HFFc6 (cell line): ENCODE measurements at places on chromosomes 16 and 17. TPM values are rescaled to one million over a fixed set of nuclear protein-coding genes. Genes with fewer than 3 reads are reported as not detected.

MEOX1 gene
- total RNA-seq: not detected in 2 replicates

RAB11FIP4 gene
- 0.02 to 0.05 TPM (median 0.03 TPM) in 3 replicates for total RNA-seq

PLA2G10 gene
- not detected in 3 replicates for total RNA-seq

CSH2 gene
- not detected in 3 replicates for total RNA-seq

GNG13 gene
- total RNA-seq: not detected in 3 replicates

RAP1GAP2 gene
- 9.3 and 23.2 TPM in 2 replicates for total RNA-seq

WNK4 gene
- total RNA-seq: 23.1 to 33.7 TPM (median 27.5 TPM) in 3 replicates

CCDC200 gene
- total RNA-seq: not detected in 2 replicates

OTOA gene
- 0.17 TPM in 1 of 3 replicates, not detected in the others for total RNA-seq

RNF40 gene
- total RNA-seq: 91.5 to 102 TPM (median 96.6 TPM) in 3 replicates

HS3ST6 gene
- total RNA-seq: not detected in 3 replicates

GRCh38 chr16:47388705-47389104 lies 72.2 kb downstream of the ITFG1 start:
- no peak for DNase-seq

DNA sequence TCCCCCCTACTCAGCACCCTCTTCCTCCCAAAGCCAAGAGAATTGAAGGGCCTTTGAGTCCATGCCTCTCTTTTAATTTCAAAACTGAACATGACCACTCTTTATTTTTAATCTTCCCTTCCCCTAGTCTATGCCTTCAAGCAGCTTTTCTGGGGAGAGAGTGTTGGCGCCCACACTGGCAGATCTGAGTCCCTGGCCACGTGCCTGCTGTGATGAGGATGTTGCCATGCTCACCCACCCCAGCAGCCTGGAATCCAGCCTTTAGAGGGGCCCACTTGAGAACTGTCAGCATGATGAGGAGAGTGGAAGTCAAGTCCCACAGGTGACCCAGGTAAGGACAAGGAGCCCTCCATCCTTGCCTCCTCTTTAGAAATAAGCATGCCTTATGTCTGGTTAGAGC lies 20.3 kb upstream of the CACNG3 start:
- DNase-seq: no peak

GRCh38 chr16:8961811-8962390 lies 1.8 kb downstream of the USP7 start:
- no peak for DNase-seq

- peak; percentile 36 for DNase-seq
These were observed 27.6 kb downstream of the STAT5B start for GRCh38 chr17:42248351-42249179.

GRCh38 chr16:88703486-88704309 lies 2.5 kb downstream of the RNF166 start:
- DNase-seq: no peak

DNA sequence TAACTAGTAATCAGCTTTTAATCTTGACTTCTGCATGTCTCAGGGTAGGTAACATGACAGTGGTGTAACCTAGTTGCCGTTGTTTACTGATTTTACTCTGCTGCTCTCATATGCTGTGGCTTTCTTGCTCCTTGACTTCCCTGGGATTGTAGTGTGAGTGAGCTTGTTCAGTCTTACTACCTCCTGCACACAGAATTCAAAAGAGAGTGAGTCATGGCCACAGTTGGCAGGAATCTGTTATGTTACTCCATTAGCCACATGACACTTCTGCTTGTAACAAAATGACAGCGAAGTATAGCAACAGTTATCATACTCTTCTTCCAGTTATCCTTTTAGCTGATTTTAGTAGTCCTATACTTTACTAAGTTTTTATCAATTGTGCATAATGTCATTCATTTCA lies 18.8 kb downstream of the TNRC6A start:
- peak; percentile 88 for DNase-seq

DNA sequence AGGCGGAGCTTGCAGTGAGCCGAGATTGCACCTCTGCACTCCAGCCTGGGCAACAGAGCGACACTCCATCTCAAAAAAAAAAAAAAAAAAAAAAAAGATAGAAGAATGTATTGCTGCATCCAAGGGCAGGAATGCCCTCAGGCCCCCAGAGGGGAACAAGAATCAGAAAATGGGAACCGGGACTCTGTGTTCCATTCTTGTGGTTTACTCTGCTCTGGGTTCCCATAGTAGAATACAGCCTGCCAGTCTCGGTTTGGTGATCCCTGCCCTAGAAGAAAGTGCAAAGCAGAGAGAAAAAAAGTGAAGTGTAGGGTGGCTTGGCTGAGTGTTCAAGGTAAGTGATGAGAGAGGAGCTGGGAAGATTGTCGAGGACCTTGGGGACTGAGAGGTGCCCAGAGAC lies 27.4 kb upstream of the KDM6B start:
- DNase-seq: no peak

GRCh38 chr17:77772461-77772897 lies 186.0 kb upstream of the TNRC6C start:
- DNase-seq: no peak

GRCh38 chr17:74296548-74296936 lies 22.5 kb downstream of the DNAI2 start:
- DNase-seq: peak; percentile 26

GRCh38 chr17:78174346-78174869 lies 6.0 kb downstream of the SYNGR2 start:
- DNase-seq: no peak

GRCh38 chr16:3776316-3776715 lies 59.0 kb upstream of the TRAP1 start:
- no peak for DNase-seq

- DNase-seq: peak; percentile 43
These were observed 488.5 kb upstream of the SOX9 start for GRCh38 chr17:71632328-71632727.

GRCh38 chr16:56211435-56211981 lies 20.2 kb downstream of the GNAO1 start:
- no peak for DNase-seq

DNA sequence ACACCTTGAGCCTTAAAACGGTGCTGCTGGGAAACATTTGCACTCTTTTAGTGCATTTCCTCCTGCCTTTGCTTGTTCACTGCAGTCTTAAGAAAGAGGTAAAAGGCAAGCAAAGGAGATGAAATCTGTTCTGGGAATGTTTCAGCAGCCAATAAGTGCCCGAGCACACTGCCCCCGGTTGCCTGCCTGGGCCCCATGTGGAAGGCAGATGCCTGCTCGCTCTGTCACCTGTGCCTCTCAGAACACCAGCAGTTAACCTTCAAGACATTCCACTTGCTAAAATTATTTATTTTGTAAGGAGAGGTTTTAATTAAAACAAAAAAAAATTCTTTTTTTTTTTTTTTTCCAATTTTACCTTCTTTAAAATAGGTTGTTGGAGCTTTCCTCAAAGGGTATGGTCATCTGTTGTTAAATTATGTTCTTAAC lies 4.4 kb downstream of the SOX9 start:
- DNase-seq: no peak

DNA sequence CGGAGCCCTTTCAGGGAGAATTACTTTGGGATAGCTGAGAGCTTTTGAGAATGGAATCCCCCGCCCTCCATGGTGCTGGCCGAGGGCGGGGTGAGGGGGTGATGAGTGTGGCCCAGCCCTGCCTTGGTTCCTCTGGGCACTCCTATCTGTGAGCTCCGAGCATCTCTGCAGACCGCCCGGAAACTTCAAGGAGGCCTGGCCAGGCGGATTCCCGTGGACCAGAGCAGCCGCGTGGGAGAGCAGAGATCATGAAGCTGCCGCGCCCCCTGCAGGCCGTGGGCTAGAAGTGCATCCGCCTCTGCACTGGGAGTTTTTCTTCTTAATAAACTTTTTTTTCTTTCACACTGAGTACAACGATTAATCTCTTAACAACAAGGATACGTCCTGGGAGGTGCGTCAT lies 392.9 kb upstream of the EEF2KMT start:
- DNase-seq: no peak

DNA sequence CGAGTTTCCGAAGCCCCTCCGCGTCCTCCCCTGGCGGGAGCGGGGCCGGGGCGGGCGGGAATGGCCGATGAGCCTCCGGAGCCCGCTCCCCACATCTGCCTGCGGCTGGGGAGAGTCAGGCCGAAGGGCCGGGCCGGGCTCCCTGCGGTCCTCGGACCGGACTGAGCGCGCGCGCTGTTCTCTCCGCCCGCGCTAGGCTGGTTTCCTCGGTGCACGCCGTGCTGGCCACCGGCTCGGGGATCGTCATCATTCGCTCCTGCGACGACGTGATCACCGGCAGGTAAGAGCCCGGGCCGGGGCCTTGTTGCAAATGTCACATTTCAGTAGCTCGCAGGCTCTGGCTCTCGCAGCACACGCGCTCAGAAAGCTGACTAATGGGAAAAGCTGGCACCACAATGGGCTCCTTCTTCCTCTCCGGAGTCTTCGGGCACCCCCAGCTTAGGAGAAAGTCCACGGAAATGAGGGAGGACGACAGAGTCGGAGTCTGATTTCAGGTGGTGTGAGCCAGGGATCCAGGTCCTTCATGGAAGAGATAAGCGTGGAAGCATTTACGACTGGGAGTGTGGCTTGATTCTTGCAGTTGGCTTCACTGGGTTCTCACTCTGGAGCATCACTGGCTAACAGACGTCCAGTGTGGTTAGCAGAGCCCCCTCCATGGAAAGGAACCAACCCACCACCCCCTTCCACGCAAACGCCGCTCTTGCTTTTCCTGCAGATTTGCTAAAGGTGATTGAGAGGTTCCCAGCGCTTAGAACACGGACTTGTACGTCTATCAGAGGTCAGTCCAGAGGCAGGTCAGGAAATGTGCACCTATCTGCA lies 715 bp downstream of the TLCD3A start:
- DNase-seq: peak; percentile 30

DNA sequence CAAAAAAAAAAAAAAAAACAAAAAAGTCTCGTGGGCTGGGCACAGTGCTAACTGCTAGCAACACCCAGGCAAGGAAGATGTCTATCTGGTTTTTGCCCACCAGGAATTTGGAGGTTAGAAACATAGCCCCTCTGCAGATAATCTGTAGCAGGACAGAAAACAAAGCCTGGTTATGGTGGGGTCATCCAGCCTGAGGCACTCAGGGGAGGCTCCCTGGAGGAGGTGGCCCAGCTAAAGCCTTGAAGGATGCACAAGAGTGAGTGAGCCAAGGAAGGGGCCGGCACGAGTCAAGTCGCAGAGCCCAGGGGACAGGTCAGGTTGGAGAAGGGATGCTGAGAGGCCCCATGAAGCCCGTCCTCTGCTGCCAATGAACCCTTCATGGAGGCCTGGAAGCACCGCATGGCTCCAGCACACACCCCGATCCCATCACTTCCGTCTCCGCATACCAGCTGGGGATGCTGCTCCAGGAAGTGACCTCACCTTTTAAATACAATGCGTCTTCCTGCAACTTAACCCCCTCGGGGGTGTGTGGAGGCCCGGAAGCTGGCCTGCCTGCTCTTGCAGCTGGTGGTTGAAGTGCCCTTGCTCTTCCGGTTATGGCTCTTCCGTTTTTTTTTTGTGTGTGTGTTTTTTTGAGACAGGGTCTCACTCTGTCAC lies 86.5 kb downstream of the ENGASE start:
- no peak for DNase-seq

DNA sequence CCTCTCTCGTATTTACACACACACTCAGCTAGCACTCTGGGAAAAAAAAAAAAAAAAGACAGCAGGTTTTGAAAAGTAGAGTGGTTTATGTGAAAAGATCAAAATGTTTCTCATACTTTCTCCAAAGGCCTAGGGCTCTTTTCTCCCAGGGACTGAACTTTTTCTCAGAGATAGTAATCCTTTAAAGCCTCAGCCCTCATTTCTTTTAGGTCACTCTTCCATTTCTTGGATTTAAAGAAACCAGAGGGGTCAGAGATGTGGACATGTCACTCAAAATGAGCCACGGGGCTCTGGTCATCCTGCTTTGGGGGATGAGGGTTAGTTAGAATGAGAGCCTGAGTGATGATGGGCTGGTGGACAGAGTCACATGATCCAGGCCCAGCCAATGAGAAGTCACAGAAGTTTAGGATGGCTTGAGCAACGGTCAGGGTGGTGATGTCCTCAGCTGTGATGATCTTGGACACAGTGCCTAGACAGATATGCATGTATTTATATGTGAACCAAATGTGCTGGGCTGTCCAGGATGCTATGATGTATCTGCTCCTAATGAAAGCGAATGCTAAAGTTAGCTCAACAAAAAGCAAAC lies 33.7 kb upstream of the AXIN2 start:
- peak; percentile 21 for DNase-seq

DNA sequence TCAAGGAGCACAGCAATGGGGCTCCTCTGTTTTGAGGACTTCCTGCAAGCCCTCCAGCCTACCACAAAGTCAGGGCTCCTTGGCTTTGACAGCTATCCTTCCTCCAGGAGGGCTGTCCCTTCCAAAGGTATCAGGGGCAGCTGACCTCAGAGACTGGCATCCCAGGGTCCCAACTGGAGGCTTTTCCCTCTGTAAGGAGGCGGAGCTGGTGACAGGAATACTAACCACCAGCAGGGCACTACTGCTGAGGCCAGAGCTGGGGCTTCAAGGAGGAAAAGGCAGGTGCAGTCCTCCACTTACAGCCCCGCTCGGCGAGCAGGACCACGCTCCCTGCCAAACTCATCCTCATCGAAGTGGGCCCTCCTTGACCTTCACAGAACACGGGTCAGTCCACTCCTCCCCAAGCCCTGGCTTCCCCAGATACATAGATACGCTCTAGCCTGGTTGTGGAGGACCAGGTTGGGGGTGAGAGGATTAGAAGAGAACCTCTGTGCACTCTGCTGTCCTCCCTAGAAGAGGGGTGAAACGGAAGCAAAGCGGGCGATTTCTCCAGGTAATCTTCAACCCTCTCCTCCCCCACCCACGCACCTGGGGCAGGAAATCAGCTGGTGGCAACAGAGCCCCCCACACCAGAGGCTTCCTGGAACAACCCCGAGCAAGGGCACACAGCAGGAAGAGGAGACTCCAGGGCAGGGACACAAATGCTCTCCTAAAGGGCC lies 20.5 kb downstream of the ST3GAL2 start:
- no peak for DNase-seq

DNA sequence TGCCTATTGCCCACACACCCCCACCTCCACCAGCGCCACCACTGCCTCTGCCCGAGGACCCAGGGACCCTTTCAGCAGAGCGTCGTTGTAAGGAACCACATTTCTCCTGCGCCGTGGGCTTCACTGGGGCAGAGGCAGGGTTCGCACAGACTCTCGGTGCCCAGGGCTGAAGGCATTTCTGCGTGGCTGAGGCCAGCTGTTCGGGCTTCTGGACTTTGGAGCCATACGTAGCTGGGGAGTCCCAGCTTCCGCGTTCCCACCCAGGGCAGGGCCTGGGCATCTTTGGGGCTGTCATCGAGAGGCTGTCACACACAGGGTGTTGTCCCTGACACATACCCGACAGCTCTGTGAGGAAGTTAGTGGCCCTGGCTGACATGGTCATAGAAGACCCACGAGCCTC lies 16.0 kb upstream of the SMIM5 start:
- no peak for DNase-seq

DNA sequence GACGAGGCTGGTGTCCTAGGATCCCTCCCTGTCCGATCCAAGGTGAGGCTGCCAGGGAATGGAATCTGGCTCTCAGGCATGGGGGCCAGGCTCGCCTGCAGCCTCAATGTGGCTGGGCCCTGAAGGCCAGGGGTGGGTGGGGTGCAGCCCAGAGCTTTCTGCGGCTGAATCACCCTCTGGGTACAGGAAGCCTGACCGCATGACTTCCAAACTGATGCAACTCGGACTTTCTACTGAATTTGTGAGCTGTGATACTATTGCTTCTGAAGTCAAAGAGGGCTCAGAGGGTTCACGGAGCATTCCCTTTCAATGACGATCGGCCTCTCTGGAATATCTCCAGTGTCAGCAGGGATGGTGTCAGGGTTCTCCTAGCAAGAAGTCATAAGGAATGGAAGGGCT lies 123.7 kb downstream of the METRNL start:
- DNase-seq: peak; percentile 97
